Choroid plexus epithelial cell (primary cell): ENCODE measurements at places on chromosomes 2 and 18.

- DNase-seq = no peak
These were observed 112.7 kb downstream of the SMAD2 start for GRCh38 chr18:47817795-47818077.

DNA sequence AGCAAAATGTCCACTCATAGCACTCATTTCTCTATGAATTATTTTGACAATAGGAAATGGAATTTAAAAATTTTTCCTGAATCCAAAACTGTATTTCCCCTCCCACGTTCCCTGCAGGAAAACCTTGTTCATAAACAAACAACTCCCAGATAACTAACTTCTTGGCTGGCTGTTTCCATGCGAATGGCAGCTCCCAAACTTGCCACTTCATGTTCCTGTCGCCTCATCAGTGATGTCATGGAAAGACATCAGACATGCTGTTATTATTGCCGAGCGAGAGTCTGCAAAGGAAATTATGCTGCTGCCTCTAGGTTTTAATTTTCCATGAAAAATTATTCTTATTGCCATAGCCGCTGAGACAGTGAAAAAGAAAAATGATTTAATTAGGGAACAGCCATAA lies 117.0 kb upstream of the RIOK3 start:
- DNase-seq = no peak

- DNase-seq = no peak
These were observed 12.1 kb upstream of the ALLC start for GRCh38 chr2:3645745-3646389.

- DNase-seq = peak; percentile 89
These were observed 175.1 kb downstream of the NCK2 start for GRCh38 chr2:105919826-105920225.

GRCh38 chr2:170601489-170601888 lies 113.6 kb upstream of the SP5 start:
- no peak for DNase-seq

GRCh38 chr2:106054880-106055655 lies 139.0 kb downstream of the UXS1 start:
- DNase-seq = no peak

- DNase-seq = no peak
These were observed 6.0 kb downstream of the ZNF516 start for GRCh38 chr18:76489081-76489480.

DNA sequence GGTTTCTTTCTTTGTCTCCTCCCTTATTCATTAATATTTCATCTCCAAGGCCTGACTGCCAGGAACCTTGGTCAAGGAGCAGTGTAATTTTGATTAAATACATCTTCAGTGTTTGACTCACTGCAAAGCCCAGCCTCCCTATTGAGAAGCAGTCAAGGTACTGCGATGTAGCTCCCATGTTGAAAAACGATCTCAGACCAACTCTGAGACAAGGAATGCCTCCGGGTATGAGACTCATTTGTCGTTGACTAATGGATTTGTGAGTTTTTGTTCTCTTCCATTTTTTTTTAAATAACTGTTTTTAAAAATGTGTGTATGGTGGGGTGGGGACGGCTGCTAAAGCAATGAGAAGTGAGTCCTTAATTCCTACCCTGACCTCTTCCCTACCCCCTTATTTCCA lies 361.6 kb downstream of the SOX11 start:
- no peak for DNase-seq

- no peak for DNase-seq
These were observed 34.9 kb downstream of the ATP9B start for GRCh38 chr18:79104137-79104536.

DNA sequence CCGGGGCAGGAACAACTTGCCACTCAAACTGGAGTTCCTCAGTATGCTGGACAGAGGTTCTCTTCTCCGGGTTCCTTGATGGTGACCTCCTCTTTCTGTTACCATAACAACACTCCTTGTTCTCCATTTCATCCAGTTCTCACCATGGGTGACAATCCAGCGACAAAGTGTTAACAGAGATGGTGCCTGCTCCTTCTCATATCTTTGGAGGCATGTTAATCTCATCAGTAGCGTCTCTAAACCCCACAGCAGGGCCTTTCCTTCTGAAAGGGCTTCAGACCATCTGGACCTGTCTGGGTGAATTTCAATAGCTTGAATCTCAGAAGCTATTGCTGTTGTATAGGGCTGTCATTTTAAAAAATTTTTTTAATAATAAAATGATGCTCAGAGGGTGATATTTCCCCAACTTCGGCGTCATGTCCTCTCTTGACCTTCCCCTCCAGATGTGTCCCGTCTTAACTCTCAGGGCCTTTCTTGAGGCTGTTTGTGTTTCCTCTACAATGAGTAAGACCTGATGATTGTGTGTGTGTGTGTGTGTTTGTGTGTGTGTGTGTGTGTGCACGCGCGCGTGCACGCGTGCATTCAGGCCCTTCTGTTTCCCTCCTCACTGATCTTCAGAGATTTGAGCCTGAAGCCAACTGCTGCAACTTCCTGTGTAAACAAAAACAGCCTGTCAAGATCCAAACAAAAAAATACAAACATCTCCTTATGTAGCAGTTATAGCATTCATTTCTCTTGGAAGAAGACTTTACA lies 24.3 kb upstream of the CETN1 start:
- DNase-seq = no peak

- peak; percentile 33 for DNase-seq
These were observed 55.4 kb downstream of the EML4 start for GRCh38 chr2:42224422-42225067.

- no peak for DNase-seq
These were observed 115.5 kb upstream of the CHAC2 start for GRCh38 chr2:53652131-53652530.

DNA sequence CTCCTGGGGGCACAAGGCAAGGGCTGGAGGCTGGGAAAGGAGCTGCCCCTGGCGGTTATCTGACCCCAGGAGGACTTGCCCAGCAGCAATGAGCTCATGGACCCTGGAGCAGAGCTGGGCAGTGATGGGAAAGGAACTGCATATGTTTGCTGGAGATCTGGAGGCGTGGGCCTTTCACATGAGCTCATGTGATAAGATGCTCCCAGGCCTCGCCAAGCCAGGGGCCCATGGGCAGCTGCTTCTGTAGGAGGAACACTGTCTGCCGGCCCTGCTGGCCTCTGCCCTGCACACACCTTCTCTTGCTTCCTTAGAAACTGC lies 9.0 kb upstream of the NPPC start:
- no peak for DNase-seq

- peak; percentile 10 for DNase-seq
These were observed 568.8 kb upstream of the ZEB2 start for GRCh38 chr2:145088756-145089155.

GRCh38 chr2:229610872-229611271 lies 103.5 kb downstream of the DNER start:
- DNase-seq = peak; percentile 92

GRCh38 chr2:1729242-1729641 lies 15.1 kb downstream of the PXDN start:
- DNase-seq = no peak

- DNase-seq = no peak
These were observed 80.8 kb downstream of the MBP start for GRCh38 chr18:77051581-77052296.

DNA sequence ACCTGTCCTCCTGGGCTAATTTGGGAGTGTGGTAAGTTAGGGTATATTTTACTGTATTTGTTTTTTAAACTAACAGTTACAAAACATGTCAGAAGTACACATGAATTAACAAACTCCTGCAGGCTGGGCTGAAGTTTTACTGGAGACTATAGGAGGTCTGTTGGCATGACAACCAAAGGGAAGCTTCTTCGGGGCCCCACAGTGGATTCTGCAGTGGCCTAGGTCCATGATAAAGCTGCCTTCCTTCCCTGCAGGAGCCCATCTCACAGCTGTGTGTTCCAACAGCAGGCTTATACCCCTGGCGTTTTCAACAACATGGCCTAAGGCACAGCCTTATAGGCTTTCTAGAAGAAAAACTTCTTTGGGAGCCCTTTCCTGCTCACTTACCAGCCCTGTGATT lies 128.0 kb upstream of the SETBP1 start:
- peak; percentile 60 for DNase-seq

GRCh38 chr2:6911721-6912120 lies 5.5 kb upstream of the RNF144A start:
- no peak for DNase-seq

DNA sequence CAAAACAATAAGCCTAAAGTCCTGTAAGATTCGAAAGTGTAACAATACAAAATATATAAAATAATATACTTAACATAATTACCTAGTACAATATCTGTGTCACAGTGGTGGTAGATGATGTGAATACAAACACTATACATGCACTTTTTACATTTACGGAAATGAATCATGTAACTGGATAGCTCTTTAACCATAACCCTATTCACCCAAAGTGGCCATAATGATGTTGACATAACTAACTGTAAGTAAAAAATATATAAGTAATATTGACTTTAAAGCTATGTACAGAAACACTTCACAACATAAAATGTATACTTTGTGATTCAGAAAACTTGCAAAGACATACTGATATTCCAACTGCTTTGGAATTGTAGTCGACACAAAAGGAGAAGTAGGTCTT lies 616.9 kb upstream of the SLC8A1 start:
- DNase-seq = no peak

- DNase-seq = peak; percentile 74
These were observed 626 bp upstream of the VIT start for GRCh38 chr2:36695746-36696415.
